Activated CD4-positive, alpha-beta T cell treated with anti-CD3 and anti-CD28 coated beads for 4 hours (primary cell): ENCODE measurements at places on chromosomes 4 and X.

DNA sequence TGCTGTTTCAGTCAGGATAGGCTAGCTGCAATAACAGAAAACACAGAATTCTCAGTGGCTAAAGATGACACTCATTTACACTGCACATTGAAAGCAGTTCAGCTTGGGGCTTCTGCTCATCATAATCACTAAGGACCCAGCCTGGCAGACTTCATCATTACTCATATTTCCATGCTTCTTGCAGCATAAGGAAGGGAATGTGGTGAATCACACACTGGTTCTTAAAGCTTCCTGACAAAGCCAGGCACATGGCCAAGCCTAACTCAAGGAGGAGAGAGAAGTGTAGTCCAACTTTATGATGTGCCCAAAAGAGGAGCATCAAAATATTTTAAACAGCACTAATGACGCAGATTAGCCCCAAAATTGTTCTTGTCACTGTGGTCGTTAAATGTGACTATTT is 186.5 kb downstream of the BANK1 start:
- DNase-seq: no peak

DNA sequence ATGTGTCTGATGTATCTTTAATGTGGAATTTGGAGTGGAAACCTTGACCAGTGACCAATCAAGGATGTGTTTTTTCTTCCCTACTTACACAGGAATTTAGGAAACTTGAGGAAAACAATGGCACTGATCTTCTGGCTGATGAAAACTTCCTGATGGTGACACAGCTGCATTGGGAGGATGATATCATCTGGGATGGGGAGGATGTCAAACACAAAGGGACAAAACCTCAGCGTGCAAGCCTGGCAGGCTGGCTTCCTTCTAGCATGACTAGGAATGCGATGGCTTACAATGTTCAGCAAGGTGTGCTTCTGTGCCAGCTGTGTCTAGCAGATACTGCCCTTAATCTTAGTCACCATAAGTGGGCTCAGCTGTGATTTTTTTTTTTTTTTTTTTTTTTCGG is 12.6 kb downstream of the TAF1 start:
- no peak for DNase-seq

GRCh38 chr4:41504167-41504818 is 33.7 kb upstream of the LIMCH1 start:
- DNase-seq: no peak

- DNase-seq: no peak
These were observed 75.5 kb downstream of the ANXA10 start for GRCh38 chr4:168167714-168168284.

- DNase-seq: no peak
These were observed 25.5 kb upstream of the FGF5 start for GRCh38 chr4:80240976-80241375.

- no peak for DNase-seq
These were observed 19.7 kb upstream of the GPAT3 start for GRCh38 chr4:83516042-83516772.

- no peak for DNase-seq
These were observed 401.8 kb downstream of the PABPC4L start for GRCh38 chr4:133799717-133800315.

GRCh38 chr4:150999086-150999485 is 16.0 kb downstream of the LRBA start:
- no peak for DNase-seq

- no peak for DNase-seq
These were observed 18.4 kb downstream of the MAML3 start for GRCh38 chr4:140135529-140136088.

- DNase-seq: no peak
These were observed 50.9 kb downstream of the CEP44 start for GRCh38 chr4:174334628-174335027.

- DNase-seq: no peak
These were observed 34.5 kb downstream of the ABCE1 start for GRCh38 chr4:145132511-145133098.

GRCh38 chr4:94378047-94378446 is 35.4 kb upstream of the HPGDS start:
- DNase-seq: no peak

GRCh38 chrX:28351801-28352200 is 235.4 kb upstream of the IL1RAPL1 start:
- DNase-seq: no peak

- DNase-seq: no peak
These were observed 150.9 kb downstream of the SPRY1 start for GRCh38 chr4:123547216-123548165.

DNA sequence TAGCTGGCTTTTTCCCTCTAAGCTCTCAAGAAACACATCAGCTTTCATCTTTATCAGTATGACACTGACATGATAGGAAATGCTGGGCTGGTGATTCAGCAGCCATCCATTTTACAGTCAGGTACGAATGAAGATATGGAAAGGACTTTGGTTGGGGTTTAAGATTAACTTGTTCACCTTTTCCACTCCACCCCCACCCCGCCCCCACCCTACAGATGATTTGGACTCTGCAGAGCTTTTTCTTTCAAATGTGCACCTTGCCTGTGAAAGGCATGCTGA is 132.6 kb downstream of the AKAP4 start:
- no peak for DNase-seq

DNA sequence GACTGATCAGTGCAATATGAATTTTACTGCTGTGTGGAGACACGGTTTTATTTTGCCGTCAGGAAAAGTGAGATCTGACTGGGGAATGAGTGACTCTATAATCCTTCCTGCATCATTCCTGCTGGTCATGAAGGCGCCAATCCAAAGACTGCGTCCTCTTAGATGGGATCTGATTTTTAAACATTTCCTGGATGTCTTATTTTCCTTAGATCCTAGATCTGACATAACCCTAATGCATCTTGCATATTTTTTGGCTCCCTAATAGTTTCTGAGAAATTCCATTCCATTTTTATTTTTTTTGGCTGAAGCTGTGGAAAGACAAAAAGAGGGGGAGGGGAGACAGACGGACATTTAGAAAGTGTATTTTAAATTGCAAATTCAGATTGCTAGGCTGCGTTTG is 454.9 kb upstream of the FAT1 start:
- DNase-seq: no peak

DNA sequence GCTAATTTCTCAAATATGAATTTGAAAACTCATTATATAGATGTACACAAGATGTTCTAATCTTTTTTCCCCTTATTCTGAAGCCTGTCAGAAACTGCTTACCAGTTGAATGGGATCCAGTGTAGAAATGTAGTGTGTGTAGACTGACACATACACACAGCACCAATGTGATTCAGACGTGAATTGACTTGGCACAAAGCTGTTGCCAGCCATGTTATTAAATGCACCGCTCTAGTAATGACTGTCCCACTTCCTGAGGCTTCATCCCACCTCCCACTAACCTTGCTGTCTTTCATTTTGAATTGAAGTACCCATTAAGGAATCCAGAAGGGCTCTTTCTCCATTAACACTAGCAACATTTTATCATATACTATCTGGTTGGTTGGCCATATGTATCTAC is 146.6 kb downstream of the PPA2 start:
- no peak for DNase-seq

- DNase-seq: no peak
These were observed 212.9 kb downstream of the NSUN7 start for GRCh38 chr4:40962551-40963180.

- DNase-seq: no peak
These were observed 4.3 kb downstream of the MAB21L2 start for GRCh38 chr4:150586162-150586810.

DNA sequence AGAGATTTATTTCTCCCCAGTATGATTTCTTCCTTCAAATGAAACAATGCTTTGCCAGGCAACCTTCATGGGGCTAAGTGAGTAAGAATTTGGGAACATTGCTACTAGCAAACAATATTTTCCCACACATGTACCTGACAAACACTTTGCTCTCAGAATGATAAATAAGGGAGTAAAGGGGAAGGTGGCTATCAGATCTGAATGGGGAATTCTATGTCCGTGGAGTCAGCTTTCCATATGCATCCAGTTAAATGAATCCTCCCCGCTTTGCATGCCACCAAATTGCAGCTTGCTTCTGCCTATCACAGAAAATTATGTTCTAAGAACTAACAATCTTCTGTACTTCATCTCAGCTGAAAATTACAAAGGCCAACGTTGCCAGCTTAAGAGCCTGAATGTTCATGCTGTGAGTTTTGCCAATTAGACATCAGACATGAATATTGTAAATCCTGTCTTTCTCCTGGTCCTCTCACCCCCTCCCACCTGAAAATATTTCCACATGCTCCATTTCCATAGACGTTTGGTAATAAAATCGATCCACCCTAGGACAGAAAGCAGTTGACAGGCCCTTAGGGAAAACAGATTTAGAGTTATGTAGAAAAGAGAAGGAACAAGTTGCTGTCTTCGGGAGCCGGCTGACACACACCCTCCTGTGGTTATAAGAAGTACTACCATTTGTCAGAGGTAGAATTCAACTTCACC is 6.3 kb downstream of the MEPE start:
- DNase-seq: no peak

- DNase-seq: no peak
These were observed 166.6 kb upstream of the GLRA2 start for GRCh38 chrX:14362721-14363120.

DNA sequence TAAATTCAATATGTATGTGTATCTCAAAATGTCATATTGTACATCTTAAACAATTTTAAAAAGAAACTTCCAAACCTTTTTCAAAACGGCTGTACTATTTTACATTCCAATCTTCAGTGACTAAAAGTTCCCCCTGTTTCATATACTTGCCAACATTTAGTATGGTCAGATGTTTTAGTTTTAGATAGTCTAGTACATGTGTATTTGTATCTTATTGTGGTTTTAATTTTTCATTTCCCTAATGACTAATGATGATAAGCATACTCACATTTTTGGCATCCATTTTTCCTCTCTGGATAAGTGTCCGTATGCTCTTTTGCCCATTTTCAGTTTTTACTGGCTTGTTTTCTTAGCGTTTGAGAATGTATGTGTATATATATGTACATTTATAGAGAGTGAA is 212.2 kb upstream of the MAGEB18 start:
- no peak for DNase-seq

- DNase-seq: no peak
These were observed 90.2 kb downstream of the SHOX start for GRCh38 chrX:720825-721224.

GRCh38 chr4:13298655-13299054 is 185.5 kb downstream of the RAB28 start:
- no peak for DNase-seq

GRCh38 chrX:78958419-78959116 is 13.4 kb downstream of the P2RY10 start:
- DNase-seq: no peak

- no peak for DNase-seq
These were observed 136.8 kb downstream of the ADAM29 start for GRCh38 chr4:175054980-175055379.

GRCh38 chr4:137156807-137157206 is 375.5 kb downstream of the PCDH18 start:
- no peak for DNase-seq

- DNase-seq: no peak
These were observed 2185.9 kb upstream of the TENM3 start for GRCh38 chr4:180057299-180057721.

DNA sequence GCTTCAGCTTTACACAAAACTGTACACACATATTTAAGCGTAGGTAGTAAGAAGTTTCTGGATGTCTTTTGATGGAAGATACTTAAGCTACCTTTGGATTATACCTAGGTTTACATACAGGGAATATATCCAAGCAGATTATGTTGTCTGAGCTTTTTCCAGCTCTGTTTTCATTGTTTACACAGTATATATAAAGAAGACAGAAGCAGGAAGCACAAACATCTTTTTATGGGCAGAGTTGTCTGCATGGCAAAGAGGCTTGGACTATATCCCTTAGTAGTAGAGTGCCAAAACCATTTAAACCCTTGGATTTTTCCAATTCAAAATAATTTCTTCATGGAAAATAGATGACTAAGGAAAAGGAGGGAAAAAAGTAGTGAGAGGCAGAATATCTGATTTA is 329.4 kb upstream of the AGA start:
- no peak for DNase-seq

DNA sequence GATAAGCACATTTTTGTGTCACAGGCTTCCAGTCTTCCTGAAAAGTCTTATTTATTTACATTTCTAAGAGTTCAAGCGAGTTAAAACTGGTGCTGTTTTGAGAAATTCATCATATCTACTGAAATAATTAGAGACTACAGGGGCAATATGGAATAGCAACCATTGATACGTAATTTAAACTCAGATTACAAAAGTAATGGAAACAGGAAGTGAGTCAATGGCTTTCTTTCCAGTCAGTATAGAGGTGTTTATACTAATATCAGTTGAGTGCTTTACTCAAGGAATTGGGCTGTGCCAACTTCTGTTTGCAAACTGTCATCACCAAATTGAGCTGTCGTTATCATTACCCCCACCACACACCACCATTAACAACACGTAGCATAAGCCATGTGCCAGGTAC is 222.7 kb downstream of the COL25A1 start:
- no peak for DNase-seq

DNA sequence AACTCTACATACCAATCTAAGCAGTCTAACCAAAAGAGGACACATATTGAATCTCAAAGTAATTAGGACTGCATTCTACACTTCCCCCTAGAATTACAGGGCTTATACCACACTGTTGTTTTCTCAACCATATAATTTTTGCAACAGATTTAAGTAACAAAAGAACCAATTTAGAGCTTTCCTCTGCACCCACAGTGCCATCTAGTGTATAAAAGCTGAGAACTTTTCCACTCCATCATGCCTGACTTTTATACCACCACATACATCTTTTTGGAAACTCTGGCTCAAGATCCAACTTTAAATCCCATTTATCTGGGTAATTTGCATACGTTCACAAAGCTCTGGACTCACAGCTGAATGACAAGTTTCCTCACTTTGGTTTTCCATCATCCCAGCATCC is 99.5 kb downstream of the EFHC2 start:
- DNase-seq: no peak

DNA sequence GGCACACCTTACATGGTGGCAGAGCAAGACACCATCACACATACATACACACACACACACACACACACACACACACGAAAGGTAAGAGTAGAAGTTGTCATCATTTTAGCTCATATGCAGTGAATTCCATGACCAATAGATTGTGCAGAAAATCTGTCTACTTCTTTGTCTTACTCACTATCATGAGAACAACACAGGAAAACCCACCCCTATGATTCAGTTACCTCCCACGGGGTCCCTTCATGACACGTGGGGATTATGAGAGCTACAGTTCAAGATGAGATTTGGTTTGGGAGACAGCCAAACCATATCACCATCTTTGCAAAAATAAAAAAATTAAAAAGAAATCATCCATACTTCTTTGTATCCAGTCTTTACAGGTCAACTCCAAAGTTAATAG is 221.1 kb downstream of the BMPR1B start:
- no peak for DNase-seq

DNA sequence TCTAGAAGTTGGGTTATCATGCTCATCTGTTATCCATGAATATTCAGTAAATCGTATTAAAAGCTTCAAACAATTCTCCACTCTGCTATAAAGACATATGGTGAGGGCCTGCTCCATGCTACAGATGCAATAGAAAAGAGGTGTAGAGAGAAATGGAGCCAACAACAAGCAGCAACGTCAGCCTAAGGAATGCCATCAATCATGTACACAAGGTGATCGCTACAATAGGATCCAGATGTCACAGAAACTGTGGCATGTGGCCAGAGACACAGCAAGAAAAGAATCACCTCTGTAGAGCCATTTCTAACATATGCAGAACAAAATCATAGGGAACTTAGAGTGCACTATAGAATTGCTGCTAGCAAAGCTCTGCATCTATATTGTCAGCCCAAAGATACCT is 1188.1 kb downstream of the PCDH7 start:
- DNase-seq: no peak
